ENCODE measurements at places on chromosomes 6 and 20.

GRCh38 chr6:144762469-144762868 is 477.3 kb downstream of the UTRN start:
- no peaks in the 10 kb centered on the region for H3K27me3 ChIP-seq
- no peak for DNase-seq
- H3K27ac ChIP-seq, result no peak overlapping the region
- peaks cover 45% of the 10 kb centered on the region for H3K36me3 ChIP-seq

GRCh38 chr6:50278663-50279062 is 228.9 kb upstream of the DEFB112 start:
- no peak overlapping the region for H3K27ac ChIP-seq
- no peak overlapping the region for H3K4me3 ChIP-seq
- H3K27me3 ChIP-seq, result no peaks in the 10 kb centered on the region
- no peaks in the 10 kb centered on the region for H3K4me1 ChIP-seq
- no peaks in the 10 kb centered on the region for H3K36me3 ChIP-seq
- no peak for DNase-seq

GRCh38 chr6:129632172-129632613 is 77.8 kb downstream of the ARHGAP18 start:
- H3K4me3 ChIP-seq, result no peak overlapping the region
- H3K27ac ChIP-seq, result no peak overlapping the region
- H3K4me1 ChIP-seq, result peaks cover 11% of the 10 kb centered on the region
- DNase-seq, result no peak
- no peaks in the 10 kb centered on the region for H3K27me3 ChIP-seq

GRCh38 chr20:33894798-33895197 is 83.7 kb downstream of the CHMP4B start:
- H3K4me3 ChIP-seq, result no peak overlapping the region
- H3K27me3 ChIP-seq, result no peaks in the 10 kb centered on the region
- no peaks in the 10 kb centered on the region for H3K36me3 ChIP-seq
- H3K4me1 ChIP-seq, result no peaks in the 10 kb centered on the region
- DNase-seq, result no peak

DNA sequence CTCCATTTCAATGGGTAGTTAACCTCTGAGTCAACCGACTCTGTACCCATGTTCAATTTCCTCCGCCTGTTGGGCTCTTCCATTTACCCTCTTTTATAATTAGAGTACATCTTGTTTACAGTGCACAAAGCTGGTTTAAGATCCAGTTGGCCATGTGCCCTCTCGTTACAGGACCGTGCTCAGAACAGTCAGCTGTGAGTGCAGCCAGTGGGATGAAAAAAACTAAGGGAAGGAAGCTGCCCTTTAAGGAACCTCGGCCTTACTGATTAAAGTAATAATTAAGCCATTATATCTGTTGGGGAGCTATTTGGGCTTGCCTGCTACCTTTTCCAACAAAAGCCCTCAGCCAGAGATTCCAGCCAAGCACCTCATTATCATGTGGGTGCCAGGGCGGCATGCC is 68.8 kb downstream of the TMEM170B start:
- peaks cover 39% of the 10 kb centered on the region for H3K4me1 ChIP-seq
- H3K27ac ChIP-seq, result peak overlapping the region; percentile 19
- no peaks in the 10 kb centered on the region for H3K36me3 ChIP-seq

DNA sequence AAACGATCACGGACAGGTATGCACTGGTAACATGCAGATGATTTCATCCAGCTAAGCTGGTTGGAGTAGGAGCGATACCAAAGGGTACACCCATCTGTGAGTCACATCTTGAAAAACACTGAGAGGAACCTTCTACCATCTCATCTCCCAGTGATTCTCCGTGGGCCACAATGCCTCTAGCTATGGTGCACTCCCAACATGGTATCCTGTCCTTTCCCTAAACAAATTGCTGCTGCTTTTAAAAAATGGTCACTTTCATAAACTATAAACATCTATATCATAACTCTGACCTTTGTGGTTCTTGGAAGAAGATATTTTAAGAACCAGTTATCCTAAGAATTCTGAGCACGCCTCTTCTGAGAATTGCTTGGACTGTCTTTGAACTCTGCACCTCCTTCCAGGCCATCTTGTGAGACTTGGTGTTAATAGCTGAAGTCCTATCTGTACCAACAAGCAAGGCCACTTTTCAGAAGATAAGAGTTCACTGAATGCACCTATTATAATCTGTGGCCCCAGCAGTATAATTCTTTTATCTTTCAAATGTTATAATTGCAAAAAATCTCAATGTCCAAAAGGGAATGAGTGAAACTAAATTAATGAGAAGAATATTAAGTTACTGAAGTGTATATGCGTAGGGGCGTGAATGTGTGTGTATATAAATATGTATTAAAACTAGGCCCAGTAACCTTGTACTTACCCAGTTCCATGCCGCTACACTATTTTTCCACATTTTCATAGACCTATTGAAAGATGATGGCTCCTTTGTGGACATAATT is 70.5 kb upstream of the TPD52L1 start:
- H3K4me3 ChIP-seq, result no peak overlapping the region
- no peaks in the 10 kb centered on the region for H3K4me1 ChIP-seq
- H3K27me3 ChIP-seq, result no peaks in the 10 kb centered on the region
- no peak overlapping the region for H3K27ac ChIP-seq
- peaks cover 23% of the 10 kb centered on the region for H3K36me3 ChIP-seq
- DNase-seq, result no peak

DNA sequence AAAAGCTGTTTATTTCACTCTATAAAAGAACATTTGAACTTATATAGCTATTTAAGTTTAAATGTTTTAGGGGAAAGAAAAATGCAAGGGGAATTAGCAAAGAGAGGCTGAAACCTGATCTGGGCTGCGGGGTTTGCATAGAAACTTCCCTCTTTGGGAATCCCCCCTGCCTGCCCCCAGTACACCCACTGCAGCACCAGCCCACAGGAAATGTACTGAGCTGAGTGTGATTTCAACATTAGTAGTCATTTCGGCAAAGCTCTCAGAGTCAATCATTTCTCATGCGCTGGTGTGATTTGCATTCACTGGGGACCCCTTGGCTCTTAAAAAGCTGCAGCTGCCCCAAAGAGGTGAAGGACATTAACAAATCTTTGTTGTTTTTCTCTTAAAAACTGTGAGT is 859.4 kb downstream of the MAFB start:
- no peak overlapping the region for H3K4me3 ChIP-seq
- DNase-seq, result no peak
- H3K36me3 ChIP-seq, result no peaks in the 10 kb centered on the region
- no peaks in the 10 kb centered on the region for H3K4me1 ChIP-seq
- no peaks in the 10 kb centered on the region for H3K27me3 ChIP-seq

DNA sequence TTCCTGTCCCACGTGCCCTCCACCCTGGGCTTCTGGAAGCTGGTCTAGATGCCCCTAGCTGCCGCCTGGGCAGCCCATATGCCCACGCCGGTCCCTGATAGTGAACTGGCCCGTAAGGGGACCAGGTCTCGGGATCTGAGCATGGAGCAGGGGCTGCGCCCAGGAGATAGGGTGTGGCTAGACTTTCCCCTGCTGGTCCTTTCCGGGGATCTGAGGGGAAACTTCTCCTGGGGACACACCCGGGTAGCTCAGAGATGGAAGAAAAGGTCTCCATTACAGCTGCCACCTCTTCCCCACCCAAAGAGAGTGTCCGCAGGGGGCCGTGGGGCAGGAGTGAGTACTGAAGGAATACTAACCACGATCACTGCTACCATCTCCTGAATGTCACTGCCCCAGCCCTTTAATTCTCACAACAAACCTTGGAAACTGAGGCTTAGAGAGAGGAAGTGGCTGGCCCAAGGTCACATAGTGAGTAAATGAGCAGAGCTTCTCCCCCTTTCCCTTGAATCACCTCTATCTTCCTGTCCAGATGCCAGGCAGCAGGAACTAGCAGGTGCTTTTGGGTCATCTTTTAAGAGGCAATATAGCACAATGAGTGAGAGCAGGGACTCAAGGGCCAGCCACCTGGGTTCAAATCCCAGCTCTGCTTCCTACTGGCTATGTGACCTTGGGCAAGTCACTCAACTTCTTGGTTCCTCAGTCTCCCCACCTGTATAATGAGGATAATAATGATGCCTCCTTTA is 11.8 kb upstream of the CCN5 start:
- DNase-seq, result no peak
- peaks cover 36% of the 10 kb centered on the region for H3K4me1 ChIP-seq
- H3K36me3 ChIP-seq, result no peaks in the 10 kb centered on the region
- H3K27me3 ChIP-seq, result no peaks in the 10 kb centered on the region
- H3K4me3 ChIP-seq, result no peak overlapping the region

GRCh38 chr6:88163616-88164015 is 2.5 kb downstream of the CNR1 start:
- H3K36me3 ChIP-seq, result no peaks in the 10 kb centered on the region
- peaks cover 21% of the 10 kb centered on the region for H3K4me1 ChIP-seq
- H3K27me3 ChIP-seq, result peaks cover 79% of the 10 kb centered on the region
- H3K4me3 ChIP-seq, result no peak overlapping the region
- DNase-seq, result no peak

DNA sequence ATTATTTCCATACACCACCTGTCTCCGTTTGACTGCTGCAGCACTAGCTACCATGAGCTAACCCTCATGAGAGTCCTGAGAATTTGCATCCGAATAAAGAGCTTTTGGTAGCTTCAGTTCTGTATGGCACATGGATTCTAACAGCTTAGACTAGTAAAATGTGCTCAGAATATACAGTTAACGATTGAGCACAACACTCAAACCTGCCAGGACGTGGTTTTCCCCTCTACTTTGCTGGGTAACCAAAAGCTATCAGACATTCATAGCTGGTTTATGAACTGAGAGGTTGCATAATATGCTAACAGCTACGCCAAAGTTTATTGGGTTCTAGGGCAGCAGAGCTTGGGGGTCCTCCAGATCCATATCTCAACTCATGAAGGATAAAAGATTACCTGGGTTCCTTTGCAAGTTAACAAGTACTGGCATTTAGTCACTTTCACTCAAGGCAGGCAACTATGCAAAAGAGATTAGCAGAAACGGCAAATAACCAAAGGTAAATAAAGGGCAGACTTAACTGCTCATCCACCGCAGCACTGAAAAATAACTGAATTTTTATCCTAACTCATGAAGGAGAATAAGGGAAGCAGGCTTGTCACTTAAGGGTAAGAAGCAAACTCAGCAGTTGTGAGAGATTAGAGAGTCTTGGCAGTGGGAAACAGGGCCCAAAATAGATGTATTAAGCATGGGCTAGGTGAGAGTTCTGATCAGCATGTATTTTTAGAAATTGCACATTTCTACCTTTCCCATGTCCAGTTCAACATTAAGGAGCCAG is 29.4 kb downstream of the NUDT3 start:
- peaks cover 7% of the 10 kb centered on the region for H3K4me1 ChIP-seq
- H3K36me3 ChIP-seq, result no peaks in the 10 kb centered on the region
- peak overlapping the region; percentile 70 for H3K27ac ChIP-seq
- no peaks in the 10 kb centered on the region for H3K27me3 ChIP-seq
- DNase-seq, result no peak

DNA sequence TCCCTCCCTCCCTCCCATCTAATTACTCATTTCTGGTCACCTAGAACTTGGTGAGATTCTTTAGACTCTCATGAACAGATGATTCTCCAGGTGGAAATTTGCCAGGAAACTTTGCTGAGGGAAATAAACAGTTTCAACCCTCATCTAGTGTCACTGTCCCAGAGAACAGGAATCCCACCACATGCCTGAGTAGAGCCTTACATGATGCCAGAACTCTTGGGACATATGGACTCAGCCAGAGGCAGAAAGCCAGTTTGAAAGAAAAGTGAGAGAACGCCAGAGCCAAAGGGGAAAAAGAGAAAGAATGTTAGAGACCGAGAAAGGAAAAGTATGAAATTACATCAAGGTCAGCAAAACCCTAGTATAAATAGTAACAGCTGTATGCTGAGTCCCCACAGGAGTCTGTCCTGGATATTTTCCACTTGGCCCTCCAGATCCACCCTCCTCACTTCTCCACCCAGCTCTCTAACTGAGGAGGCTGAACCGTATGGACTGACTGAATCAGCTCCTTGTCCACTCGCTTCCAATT is 127.5 kb upstream of the COL21A1 start:
- no peaks in the 10 kb centered on the region for H3K36me3 ChIP-seq
- H3K4me1 ChIP-seq, result peaks cover 17% of the 10 kb centered on the region
- H3K27ac ChIP-seq, result peak overlapping the region; percentile 5
- no peak overlapping the region for H3K4me3 ChIP-seq
- peak; percentile 45 for DNase-seq

DNA sequence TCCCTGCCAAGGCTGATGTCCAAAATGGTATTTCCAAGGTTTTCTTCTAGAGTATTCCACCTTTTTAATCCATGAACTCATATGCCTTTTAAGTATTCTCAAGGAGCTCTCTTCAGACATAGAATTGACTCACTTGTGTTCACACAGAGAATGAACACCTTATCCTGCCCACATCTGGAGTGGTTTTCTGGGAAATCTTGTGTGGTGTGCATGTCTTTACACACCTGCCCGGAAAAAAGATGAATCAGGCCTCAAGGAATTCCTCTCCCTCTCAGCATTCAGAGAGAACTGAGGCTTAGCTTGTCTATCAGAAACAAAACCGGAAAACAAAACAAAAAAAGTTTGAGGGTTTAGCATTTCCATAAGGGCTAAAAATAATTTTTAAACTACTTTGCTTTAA is 148.8 kb downstream of the TFAP2A start:
- DNase-seq, result no peak
- H3K4me1 ChIP-seq, result no peaks in the 10 kb centered on the region
- no peaks in the 10 kb centered on the region for H3K27me3 ChIP-seq
- no peak overlapping the region for H3K4me3 ChIP-seq
- no peak overlapping the region for H3K27ac ChIP-seq

GRCh38 chr6:109315341-109316110 is 66.7 kb downstream of the CD164 start:
- no peaks in the 10 kb centered on the region for H3K36me3 ChIP-seq
- DNase-seq, result no peak
- no peak overlapping the region for H3K27ac ChIP-seq
- H3K4me3 ChIP-seq, result no peak overlapping the region

- DNase-seq, result no peak
- H3K27me3 ChIP-seq, result no peaks in the 10 kb centered on the region
- peaks cover 18% of the 10 kb centered on the region for H3K36me3 ChIP-seq
- no peak overlapping the region for H3K27ac ChIP-seq
- H3K4me1 ChIP-seq, result no peaks in the 10 kb centered on the region
Measured at GRCh38 chr6:125966569-125966968, 10.0 kb downstream of the HINT3 start.

DNA sequence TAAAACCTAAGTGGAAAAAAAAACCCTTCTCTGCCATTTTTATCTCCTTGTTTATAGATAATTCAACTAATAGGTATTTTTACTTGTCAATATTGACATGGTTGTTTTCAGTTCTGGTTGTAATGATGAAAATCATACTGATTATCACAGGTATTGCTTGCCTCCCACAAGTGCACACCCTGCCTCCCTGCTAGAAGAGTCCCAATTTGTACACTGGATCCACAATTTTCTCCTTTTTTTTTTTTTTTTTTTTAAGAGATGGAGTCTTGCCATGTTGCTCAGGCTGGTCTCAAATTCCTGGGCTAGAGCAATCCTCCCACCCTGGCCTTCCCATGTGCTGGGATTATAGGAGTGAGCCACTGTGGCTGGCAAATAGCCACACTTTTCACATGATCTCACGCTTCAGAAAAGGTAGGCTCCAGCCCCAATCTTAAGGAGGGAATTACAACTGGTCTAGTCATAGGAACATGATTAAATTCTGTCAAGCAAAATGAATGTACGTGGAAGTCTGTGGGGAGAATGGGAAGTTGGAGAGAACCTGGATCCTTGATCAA is 12.3 kb downstream of the DYNLT2 start:
- H3K4me3 ChIP-seq, result no peak overlapping the region
- H3K27ac ChIP-seq, result no peak overlapping the region
- DNase-seq, result no peak
- no peaks in the 10 kb centered on the region for H3K36me3 ChIP-seq
- H3K4me1 ChIP-seq, result no peaks in the 10 kb centered on the region
- H3K27me3 ChIP-seq, result no peaks in the 10 kb centered on the region
